RPMI7951 (cell line): ENCODE measurements at places on chromosomes 2 and 18. TPM values are rescaled to one million over a fixed set of nuclear protein-coding genes. Genes with fewer than 3 reads are reported as not detected.

Gene CLEC4F
- total RNA-seq: not detected in 2 replicates

Gene CIDEA
- not detected in 2 replicates for total RNA-seq

Gene GCKR
- total RNA-seq: not detected in 2 replicates

Gene ZNF892
- 2.2 and 3.8 TPM in 2 replicates for total RNA-seq

Gene RAB27B
- 7.0 and 8.8 TPM in 2 replicates for total RNA-seq

Gene UGT1A5
- not detected in 2 replicates for total RNA-seq

Gene ASAP2
- 40.1 and 46.7 TPM in 2 replicates for total RNA-seq

Gene CYP27C1
- total RNA-seq: 3.5 TPM in 2 replicates

DNA sequence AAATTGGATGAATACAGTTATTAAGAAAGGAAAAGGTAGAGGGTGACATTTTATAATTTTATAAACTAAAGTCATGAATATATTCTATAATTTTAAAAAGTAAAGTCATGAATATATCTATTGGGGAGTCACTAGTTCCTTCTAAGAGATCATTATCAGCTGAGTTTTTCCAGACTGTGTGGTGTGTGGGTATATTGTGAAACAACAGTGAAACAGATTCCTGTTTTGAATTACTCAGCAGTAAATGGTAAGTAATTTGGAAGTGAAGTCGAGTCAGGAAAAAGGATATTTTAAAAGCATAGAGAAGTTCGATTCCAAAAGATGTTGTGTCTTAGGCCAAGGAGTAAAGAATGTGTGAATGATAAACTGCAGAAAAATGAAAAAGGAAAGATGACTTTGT, 1018.2 kb upstream of the NXPH2 start:
- no peak for DNase-seq

GRCh38 chr2:48886919-48887318, 131.4 kb upstream of the LHCGR start:
- no peak for DNase-seq

- DNase-seq: no peak
Measured at GRCh38 chr2:175068534-175068933, 63.4 kb upstream of the CHN1 start.

DNA sequence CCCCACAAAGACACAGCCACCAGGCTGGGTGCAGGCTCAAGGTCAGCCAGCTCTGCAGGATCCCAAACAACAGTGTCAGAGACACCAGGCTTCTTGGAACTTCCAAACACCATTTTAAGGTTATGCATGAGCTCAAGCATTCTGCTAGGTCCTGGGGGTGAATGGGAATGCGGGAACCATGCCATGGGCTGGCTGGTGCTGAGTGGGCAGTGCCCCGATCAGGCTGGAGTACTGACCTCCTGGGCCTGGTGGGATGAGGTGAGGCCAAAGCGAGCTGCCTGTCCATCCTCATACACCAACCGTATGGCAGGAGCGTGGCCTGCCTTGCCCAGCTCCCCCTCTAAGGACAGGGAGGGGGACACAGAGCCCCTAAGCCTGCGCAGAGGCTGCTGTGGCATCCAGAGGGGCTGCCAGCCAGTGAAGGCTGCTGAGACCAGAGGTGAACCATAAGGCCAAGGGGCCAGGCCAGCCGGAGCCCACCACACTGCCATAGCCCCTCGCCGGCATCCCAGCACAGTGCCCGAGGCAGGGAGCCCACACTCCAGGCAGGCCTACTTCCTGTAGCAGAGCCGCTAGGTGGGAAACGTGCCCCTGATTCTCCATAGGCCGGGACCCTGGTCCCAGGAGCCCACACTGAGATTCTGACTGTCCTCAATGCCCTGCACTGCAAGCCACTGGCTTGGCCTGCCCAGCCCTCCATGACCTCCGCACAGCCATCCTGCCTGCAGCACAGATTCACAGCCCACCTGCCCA, 135.0 kb downstream of the HDAC4 start:
- no peak for DNase-seq

- peak; percentile 89 for DNase-seq
Measured at GRCh38 chr2:201971531-201972228, 62.0 kb upstream of the FZD7 start.

DNA sequence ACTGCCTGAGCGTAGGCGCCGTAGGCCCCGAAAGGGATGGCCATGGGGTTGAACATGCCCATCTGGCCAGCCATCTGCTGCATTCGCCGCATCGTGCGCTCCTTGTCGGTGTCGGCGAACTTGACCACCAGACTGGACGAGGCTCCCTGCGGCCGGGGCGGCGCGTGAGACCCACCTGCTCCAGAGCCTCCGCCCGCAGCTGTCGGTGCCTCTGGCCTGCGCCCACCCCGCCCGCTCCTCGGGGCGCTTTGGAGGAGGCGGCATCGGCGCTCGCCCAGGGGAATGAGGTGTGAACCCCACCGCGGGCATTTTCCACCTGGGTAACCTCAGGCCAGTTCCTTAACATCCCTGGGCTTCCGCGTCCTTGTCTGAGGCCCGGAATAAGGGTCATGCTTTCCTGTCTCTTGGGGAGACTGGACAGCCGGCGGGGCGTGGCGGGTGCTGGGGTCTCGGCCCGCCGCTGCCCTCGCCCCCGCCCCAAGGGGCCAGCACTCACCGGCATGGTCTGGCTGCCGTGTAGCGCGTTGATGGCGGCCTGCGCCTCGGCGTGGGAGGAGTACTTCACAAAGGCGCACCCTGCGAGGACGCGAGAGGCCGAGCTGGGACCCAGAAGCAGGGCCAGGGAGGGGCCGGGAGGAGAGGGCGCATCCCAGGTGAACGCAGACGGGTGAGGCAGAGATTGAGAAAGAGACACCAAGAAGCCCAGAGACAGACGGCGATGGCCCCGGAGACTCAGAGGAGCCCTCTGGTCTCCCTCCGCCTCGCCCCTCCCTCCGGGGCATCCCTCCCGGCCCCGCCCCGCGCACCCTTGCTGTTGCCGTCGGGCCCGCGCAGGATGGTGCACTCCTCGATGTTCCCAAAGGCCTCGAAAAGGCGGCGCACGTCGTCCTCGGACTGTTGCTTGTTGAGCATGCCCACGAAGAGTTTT, 291.0 kb downstream of the CELF4 start:
- DNase-seq: no peak

DNA sequence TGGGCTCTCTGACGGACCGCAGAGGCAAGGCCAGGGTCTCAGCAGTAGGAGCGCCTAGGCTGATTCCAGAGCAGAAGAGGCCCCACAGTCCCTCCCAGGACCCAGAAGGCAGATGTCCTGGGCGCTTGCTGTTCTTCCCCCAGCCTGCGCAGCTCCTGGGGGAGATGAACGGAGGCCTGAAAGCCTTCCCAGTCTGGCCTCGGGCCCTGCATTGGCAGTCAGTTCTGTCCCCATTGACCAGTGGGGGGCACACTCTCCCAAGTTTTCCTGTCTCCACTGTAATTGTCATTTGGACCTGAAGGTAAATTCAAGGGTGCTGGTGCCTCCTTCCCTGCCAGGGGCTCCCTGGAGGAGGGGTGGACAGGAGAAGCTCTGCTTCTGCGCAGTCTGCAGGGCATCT, 345.7 kb downstream of the CYP26B1 start:
- peak; percentile 77 for DNase-seq

- peak; percentile 38 for DNase-seq
Measured at GRCh38 chr18:424071-424661, 76.3 kb downstream of the COLEC12 start.

DNA sequence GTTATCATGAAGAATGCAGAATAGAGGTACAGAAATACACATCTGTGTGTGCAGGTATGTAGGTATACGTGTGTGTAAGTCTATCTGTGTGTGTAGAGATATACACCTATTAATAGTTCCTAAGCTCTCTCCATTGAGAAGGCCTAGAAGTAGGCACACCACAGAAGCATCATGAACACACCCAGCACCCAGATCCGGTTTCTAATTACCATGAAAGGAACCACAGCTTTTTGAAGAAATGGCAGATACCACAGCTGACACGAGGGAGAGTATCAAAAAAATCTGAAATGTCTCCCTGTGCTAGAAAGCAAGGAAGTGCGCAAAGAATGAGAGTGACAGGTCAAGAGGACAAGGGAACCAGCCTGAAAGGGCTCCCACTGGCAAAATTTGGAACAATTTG, 27.7 kb upstream of the AP1S3 start:
- no peak for DNase-seq

DNA sequence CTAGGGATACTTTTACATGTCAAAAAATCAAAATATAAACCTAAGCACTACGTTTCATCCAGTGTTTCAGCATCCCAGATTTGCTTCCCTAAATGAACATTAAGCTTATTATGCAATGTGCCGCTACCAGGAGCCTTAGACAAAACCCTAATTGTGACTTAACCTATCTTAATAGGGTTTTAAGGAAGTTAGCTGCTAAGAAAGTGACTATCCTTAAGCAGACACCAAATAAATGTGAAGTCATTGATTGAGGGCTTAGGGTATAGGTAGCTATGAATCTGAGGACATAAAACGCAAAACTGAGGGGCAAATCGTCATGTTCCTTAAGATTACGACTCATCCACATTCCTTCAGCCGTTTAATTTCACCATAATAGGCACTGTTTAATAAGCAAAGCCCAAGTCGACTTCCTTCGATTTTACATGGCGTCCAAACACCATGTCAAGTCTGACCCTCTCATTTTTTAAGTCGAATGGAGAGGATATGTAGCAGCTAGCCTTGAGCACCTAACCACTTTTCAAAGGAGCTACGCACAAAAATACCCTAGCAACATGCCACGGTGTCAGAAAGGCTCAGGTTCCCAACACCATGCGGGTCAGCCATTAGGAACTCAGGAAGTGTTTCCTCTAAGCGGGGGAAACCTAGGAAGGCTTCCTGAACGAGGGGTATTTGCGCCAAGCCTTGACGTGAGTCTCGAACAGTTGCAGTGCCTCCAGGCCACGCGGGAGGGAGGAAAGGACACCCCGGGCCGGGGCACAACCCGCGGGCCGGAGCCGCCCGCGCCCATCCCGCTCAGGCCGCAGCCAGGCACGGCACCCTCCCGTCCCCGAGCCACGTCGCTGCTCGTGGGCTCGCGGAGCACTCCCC, 1.0 kb downstream of the HDLBP start:
- peak; percentile 15 for DNase-seq

DNA sequence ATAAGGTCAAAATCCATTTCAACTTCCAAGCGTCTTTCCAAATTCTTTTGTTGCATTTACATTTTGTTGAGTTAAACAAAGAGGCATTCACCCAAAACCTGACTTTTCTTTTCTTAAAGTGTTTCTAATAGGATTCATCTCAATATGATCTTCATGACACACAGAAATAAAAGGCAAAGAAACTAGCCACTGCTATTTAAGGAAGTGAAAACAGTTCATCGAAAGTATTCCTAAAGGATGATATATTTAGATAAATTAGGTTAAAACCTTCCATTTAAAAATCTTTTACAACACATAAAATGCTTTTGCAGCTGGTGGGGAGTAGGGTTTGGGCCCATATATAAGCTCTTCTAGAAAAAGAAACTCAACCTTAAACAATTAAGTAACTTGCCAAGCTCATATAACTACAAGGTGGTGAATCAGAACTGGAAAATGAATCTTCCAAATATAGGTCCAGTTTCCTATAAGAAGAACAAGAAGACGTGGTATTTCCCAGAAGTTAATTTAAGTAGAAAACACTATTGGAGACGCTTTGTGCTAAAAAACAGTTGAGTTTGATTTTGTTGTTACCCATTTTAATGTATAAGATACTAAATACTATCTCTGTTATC, 336.0 kb upstream of the HNRNPA3 start:
- no peak for DNase-seq

GRCh38 chr18:45666520-45666919, 51.2 kb downstream of the SLC14A2 start:
- DNase-seq: peak; percentile 54

GRCh38 chr18:64219517-64219916, 70.6 kb upstream of the LINC00305 start:
- DNase-seq: no peak

DNA sequence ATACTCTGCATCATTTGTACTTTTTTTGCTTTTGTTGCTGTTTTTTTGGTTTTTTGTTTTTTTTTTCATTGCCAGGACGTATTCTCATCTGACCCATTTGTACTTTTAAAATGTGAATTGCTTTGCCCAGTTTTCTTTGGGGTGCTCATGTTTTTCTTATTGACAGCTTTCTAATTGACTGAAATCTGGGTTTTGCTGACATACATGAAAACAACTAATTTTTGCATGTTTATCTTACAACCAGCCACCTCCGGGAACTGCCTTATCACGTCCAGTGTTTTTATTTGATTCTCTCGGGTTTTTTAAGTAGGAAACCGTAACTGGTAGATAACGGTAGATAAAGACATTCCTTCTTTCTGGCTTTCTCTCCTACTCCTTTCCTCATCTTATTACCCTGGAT, 38.6 kb downstream of the SNORC start:
- DNase-seq: no peak
